Mucosa of gallbladder (tissue), 1 donor: ENCODE measurements at places on chromosomes 12 and 14. TPM values are rescaled to one million over a fixed set of nuclear protein-coding genes. Genes with fewer than 3 reads are reported as not detected.

Gene OR6S1
- not detected for total RNA-seq

DNA sequence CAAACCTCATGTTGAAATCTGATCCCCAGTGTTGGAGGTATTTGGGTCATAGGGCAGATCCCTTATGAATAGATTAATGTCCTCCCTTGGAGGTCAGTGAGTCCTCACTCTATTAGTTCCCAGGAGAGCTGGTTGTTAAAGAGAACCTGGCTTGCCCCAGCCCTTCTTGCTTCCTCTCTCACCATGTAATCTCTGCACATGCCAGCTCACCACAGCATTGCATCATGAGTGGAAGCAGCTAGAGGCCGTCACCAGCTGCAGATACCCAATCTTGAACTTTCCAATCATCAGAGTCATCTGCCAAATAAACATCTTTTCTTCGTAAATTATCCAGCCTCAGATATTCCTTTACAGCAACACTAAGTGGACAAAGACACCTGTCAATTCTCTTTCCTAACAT is 161.8 kb upstream of the IGF1 start:
- DNase-seq = no peak

- no peak for DNase-seq
Measured at GRCh38 chr12:124368421-124369032, 73.6 kb downstream of the RFLNA start.

DNA sequence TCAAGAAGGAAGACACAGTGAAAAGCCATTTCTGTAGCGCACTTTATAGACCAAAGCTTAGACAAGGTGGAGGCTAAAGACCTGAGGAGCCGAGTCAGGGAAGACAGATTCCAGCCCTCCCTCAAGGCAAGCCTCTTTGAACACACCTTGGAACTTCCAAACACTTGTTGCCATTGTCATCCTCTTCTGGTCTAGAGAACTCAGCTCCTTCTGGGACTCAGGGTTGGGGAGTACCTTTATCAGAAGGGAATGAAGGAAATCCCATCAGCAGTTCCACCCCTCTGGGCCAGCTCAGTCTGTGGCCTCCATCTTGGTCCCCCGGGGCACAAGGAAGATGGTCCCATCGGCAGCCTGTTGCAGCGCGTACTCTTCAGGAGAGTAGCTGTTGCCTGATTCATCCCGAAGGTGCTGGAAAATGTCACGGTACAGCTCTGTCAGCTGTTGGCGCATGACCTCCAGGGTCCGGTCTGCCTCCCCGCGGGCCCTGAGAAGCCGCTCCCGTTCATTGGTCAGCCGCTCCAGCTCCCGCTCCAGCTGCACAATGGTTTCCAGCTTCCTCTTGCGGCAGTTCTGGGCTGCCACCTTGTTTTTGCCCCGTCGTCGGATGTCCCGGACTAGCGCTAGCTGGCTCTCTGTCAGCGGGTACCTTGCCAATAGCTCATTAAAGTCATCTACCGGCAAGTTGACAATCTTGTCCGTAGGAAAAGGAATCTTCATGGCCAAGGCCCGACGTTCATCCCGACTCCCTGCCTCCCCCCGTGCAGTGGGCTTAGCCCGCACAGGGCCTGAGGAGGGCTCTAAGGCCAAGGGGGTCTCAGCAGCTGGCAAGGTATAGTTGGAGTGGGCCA is 8.5 kb downstream of the NFE2 start:
- no peak for DNase-seq

Gene ACRBP
- 9.8 TPM for total RNA-seq

DNA sequence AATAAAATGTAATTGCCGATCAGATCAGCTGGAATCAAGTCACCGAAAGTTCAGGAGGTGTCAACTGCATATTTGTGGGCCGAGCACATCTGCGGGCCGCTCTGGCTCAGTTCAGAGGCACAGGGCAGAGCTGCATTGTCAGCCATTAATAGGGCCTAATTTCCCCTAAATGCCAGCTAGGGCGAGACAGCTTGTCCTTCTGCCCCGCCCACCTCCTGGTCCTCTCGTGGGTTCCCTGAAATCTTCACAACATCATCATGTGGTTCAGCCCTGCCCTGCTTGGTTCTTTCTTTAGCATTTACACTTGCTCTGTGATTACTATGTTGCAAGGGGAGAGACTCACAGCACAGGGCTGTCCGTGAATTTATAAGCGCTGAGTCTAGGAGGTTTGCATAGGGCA is 148.9 kb downstream of the CHST11 start:
- peak; percentile 42 for DNase-seq

DNA sequence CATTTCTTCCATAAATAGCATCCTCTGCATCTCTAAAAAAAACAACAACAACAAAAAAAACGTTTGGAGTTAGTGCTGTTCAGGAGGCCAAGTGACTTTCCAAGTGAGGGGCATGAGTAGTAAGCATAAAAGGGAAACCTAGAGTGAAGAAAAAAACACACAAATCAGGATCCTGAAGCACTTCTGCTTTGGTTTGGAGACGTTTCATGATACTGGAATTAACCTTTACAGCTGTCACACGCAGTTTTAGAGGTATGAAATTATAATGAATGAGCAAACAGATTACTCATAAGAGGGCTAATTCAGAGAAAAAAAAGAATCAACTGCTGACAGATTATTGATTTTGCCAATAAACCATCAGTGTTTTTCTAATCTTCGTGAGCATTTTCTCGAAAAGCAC is 3.8 kb downstream of the SRSF9 start:
- DNase-seq = no peak

- DNase-seq = no peak
Measured at GRCh38 chr12:130452546-130452945, 114.9 kb downstream of the PIWIL1 start.

DNA sequence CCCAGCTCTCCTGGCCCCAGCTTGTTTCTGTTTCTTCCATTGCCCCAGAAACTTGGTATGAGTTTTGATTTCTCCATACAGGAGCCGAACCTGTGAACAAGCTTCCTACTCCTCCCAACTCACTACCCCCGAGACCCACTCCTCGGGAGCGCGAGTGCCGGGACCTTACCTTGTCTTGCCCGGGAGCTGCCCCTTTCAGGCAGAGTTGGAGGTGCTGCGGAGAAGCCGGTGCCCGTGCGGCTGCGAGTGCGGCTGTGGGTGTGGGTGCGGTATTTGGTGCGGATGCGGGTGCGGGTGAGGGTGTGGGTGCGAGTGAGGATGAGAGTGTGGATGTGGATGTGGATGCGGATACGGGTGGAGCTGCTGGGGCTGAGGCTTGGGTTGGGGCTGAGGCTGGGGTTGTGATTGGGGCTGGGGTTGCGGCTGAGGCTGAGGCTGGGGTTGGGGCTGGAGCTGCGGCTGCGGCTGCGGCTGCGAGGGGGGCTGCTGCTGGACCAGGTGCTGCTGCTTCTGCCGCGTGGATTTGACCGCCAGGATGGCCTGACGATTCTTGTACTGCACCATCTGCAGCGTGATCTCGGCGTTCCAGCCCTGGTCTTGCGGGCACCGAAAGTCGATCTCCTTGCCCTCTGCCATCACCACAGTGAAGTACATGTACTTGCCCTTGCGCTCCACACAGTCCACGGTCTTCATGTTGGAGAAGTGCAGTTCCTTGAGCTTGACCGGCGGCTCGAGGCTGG is 1.1 kb downstream of the PHLDA1 start:
- peak; percentile 30 for DNase-seq

DNA sequence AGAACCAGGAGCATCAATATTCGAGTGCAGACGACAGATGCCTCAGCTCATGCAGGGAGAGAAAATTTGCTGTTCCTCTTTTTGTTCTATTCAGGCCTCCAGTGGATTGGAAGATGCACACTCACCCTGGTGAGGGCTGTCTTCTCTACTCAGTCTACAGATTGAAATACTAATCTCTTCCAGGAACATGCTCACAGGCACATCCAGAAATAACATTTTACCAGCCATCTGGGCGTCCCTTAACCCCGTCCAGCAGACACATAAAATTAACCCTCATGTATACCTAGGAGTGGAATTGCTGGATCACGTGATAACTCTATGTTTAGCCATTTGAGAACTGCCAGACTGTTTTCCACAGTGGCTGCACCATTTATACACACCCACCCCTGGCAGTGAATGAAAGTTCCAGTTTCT is 4.5 kb upstream of the OAS2 start:
- no peak for DNase-seq

Gene SIX6
- not detected for total RNA-seq

Gene GPR162
- total RNA-seq = 12.3 TPM
